ENCODE measurements at places on chromosomes 2 and 18.
A peak's percentile ranks its signal among the peaks of the same experiment; 100 is the strongest.

- DNase-seq, result no peak
These were observed 252.9 kb upstream of the SIX3 start for GRCh38 chr2:44688456-44689124.

DNA sequence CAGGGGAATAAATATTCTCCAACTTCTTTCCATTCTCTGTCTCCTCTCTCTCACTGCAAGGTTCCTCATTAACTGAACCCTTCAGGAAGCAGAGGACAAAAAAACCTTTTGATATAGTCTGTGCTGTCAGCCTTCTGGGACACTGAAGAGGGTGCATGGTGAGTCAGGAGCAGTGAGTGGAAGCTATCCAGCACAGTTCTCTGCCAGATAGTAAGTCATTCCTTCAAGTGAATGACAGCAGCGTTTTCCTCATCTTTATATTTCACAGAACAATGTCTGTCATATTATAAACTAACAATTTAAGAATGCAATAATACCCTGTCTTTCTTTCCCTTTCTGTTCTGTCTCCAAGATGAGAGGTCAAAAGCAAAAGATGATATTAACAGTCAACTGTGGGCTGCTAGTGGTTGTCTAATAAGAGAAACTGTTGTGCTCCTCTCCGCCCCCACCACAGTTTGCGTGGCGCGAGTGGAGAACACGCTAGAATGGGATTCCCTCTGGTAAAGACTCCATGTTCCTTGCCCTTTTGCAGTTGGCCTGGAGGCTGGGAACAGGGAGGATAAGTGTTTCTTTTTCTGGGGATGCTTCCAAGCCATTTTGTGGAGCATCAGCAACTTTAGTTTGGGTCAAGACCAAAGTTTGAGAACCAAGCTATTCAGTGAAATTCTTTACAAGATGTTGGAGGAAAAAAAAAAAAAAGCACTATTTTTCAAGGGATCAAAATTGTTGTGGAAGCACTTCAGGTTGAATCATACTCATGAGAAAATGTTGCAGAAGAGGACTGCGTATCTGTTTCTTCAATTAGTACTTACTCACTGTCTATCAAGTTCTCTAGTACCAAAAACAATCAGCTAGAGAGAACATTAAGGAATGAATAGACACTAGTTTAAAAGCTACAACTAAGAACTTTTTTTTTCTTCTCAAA, 430.2 kb downstream of the SETBP1 start:
- no peak for DNase-seq

DNA sequence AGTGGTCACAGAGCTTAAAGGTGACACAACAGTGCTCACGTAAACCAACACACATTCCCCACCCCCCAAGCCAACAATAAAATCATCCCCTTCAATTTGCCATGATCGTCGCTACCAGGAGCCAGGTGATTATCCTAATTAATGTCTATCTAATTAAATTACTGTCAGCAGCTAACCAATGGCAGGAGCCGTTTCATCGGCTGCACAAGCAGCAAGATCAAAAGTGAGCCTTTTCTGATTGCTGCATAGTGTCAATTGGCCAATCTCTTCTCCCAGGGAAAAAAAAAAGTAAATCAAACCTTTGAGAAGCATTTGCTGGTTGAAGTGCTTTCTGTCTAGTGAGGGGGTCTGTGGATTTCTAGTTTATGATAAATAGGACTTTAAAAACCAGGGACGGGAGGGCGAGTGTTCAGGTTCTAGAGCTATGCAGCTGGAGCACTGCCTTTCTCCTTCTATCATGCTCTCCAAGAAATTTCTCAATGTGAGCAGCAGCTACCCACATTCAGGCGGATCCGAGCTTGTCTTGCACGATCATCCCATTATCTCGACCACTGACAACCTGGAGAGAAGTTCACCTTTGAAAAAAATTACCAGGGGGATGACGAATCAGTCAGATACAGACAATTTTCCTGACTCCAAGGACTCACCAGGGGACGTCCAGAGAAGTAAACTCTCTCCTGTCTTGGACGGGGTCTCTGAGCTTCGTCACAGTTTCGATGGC, at the start of gene TBR1:
Gene TBR1, plus strand, starts transcription at position 311 of the 721 bp plus-strand sequence. Its CDS starts 114 bp downstream, at position 425.
- no peak for DNase-seq

DNA sequence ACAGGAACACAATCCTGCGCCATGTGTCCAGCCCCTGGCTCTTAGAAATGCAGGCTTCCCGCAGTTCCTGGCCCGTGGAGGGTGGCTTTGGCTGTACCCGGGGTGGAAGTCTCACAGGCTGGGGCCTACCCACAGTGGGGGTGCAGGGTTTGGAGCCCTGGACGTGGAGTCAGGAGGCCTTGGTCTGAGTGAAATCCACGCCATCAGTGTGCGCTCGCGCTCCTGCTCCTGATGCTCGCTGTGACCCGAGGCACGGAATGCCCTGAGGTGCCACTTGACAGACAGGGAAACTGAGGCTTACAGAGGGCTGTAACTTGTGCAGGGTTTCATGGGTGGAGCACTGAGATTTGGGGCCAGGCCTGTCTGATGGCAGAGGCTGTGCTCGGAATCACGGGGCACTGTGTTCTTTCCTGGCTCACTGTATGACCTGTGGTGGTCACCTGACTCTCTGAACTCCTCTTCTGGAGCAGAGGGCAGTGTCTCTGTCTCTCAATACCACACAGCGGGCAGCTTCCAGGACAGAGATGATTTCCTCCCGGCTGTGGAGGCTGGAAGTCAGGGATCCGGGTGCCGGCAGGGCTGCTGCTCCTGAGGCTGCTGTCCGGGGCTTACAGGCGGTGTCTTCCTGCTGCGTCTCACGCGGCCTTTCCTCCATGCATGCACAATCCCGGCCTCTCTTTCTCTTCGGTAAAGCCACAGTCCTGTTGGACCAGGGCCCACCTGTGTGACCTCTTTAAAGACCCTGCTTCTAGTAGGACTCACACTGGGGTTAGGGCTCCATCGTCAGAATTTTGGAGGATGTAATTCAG, 25.9 kb upstream of the ALLC start:
- DNase-seq, result no peak

- no peak for DNase-seq
These were observed 113.6 kb downstream of the METTL8 start for GRCh38 chr2:171320208-171320621.

- no peak for DNase-seq
These were observed 113.2 kb upstream of the DLX2 start for GRCh38 chr2:172215936-172216335.

- no peak for DNase-seq
These were observed 17.4 kb downstream of the ARL4C start for GRCh38 chr2:234479465-234479864.

GRCh38 chr2:29010946-29011345, 29.8 kb downstream of the TOGARAM2 start:
- no peak for DNase-seq

DNA sequence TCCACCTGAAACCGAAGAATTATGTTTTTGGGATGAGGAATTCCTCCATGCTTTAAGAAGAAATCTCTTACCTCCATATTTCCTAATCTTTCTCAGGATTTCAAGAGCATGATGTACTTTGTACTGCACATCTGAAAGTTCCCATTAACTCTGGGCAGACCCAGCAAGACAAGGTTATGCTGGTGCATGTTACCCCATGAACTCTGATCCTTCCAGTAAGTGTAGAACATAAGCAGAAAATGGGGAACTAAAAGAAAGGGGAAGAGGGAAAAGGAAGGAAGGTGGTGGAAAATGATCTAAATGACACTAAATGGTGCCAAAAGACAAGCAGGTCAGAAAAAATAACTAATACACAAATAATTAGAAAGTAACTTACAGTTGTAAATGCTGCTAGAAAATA, 50.7 kb downstream of the STRN start:
- no peak for DNase-seq

DNA sequence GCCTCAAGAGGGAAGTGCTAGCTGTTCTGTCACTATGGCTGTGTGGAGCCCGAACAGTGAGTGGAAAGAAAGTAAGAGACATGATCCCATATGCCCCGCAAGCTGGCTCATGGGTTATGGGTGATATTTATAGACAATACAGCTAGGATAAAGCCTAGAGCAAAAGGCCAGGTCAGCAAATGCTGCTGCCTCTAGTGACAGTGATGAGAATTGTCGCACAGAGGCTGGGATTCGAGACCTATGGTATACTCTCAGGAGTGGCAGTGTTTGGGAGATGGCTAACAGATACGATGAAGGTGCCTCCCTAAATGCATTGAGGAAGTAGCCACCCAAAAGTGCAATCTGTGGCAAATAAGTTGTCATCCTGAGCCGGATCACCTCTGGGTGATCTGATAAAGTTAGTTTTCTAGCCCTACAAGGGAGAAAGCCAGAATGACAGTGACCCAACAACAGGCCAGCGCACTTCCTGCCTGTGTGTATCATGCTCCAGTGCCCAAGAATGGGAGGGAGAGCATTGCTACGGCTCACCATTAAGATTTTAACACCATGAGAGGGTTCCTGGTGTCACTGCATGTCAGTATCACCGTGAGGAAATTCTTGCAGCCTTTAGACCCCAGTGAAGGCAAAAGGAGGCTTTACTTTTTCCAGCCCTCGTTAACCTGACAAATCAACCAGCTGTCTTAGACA, 92.2 kb upstream of the TGFA start:
- DNase-seq, result no peak

GRCh38 chr18:43405097-43405496, 127.8 kb upstream of the SYT4 start:
- no peak for DNase-seq

DNA sequence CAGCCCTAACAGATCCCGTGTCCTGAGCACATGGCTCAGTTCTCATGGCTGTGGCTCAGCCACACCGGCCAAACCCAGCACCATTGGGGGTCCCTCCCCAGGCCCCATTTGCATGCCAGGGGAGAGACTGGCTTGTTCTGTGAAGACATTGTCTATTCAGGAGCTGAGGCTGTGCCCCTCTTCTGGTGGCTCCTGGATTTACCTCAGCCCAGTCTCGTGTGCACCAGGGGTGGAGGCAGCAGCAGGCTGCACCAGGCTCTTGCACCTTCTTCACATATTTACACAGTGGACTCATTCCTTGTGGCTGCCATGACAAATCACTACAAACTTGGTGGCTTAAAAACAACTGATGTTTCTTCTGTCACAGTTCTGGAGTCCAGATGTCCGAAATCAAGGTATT, 92.4 kb upstream of the ITGA6 start:
- DNase-seq, result no peak

GRCh38 chr2:42193722-42194187, 24.6 kb downstream of the EML4 start:
- no peak for DNase-seq

DNA sequence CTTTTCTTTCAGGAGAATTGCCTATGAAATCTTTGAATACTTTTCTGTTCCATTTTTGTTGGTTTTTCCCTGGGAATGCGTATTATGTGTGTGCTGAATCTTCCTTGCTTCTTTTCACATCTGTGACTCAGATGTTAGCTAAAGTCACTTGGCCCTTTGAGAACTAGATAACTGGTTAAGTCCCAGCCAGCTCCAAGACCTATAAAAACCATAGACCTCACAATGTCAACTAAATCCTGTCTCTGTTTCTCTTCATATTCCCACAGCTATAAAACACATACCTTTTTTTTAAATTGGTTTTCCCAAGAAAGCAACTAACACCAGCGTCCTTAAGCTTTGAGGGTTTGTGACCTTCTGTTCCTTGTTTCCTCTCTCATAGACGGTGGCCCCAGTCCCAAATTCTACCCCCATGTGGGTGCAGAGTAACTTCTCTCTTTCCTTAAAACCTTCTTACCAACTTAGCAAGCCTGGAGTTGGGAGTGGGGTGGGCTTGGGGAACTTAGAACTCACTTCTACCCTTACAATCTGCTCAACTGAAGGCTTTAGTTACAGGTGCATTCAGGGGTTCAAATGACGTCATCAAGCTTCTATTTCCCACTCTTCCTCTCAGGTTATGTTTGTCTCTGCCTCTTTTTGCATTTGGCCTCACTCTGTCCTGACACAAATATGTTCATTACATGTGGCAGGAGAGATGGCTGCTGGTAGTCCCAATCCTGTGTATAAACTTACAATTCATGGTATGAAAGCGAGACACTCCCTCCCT, 58.1 kb upstream of the TGIF1 start:
- no peak for DNase-seq

GRCh38 chr18:55489034-55489986, 98.7 kb downstream of the TCF4 start:
- peak; percentile 69 for DNase-seq

GRCh38 chr2:197606180-197606579, 69.2 kb downstream of the RFTN2 start:
- DNase-seq, result no peak

DNA sequence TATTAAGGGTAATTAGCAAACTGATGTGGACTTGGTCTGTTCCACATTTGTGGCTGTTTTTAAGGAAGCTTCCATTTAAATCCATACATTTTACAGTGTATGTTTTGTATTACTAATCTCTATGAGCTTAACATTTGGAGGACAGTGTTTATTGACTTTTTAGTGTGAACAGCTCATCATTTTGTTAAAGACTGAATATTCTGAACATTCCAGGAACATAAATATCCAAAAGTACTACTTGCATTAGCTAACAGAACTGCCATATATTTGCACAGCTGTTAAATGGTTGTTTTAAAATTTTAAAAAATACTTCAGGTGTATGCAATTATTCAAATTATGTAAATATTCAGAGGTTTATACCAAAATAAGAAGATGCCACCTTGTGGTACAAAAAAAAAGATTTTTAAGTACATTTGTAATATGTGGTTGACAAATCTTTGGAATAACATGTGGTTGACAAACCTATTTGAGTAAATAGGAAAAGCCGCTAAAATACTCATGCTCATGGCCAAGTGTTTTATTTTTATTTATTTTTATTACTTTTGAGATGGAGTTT, 439.7 kb upstream of the FANCL start:
- DNase-seq, result no peak

DNA sequence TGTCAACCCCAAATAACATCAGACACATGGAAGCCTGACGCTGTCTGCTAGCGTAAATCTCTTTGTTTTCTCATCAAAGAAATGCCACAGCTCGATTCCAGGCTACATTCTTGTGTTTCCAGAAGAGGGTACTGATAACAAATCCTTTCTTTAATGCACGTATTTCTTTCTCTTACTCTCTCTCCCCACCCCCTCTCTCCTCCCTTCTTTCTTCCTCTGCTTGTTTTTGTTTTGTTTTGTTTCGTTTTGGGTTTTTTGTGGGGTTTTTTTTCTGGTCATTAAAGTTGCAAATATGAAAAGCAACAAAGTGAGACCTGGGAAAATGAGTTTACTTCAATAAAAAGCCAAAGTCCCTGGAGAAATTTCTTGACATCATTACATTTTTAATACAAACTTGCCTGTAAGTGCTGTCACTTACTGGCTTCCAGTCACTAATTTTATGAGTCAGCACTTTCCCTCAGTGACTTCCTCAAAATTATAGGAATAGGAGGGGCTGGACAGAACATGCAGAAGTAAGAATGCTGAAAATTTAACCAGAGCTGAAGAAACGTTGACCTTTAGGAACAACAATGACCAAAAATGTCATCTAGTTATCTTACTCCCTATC, 106.7 kb upstream of the NABP1 start:
- DNase-seq, result no peak

GRCh38 chr18:36015629-36016028, 43.1 kb downstream of the RMP24 start:
- DNase-seq, result no peak

GRCh38 chr18:52341103-52341432, 1.1 kb downstream of the DCC start:
- DNase-seq, result no peak

DNA sequence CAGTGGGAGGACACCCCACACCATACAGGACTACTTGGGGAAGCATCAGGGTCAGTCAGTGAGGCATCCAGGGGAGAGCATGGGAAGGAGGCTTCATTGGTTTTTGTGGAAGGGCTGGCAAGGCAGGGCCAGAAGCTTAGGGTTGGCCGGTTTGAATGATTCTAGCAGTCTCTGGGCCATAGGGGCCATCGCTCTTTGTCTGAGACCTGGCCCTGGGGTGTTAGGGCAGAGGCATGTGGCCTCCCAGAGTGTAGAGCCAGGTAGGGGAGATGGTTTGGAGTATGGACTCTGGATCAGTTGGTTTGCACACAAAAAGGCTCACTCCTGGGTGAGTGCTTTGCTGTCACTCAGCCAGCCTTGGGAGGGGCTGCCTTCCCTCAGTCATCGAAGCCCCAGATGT, 98.5 kb downstream of the GLI2 start:
- no peak for DNase-seq

Measured in NCI-H1048 (cell line).